ENCODE measurements at places on chromosomes 3 and 15. TPM values are rescaled to one million over a fixed set of nuclear protein-coding genes. Genes with fewer than 3 reads are reported as not detected.

DNA sequence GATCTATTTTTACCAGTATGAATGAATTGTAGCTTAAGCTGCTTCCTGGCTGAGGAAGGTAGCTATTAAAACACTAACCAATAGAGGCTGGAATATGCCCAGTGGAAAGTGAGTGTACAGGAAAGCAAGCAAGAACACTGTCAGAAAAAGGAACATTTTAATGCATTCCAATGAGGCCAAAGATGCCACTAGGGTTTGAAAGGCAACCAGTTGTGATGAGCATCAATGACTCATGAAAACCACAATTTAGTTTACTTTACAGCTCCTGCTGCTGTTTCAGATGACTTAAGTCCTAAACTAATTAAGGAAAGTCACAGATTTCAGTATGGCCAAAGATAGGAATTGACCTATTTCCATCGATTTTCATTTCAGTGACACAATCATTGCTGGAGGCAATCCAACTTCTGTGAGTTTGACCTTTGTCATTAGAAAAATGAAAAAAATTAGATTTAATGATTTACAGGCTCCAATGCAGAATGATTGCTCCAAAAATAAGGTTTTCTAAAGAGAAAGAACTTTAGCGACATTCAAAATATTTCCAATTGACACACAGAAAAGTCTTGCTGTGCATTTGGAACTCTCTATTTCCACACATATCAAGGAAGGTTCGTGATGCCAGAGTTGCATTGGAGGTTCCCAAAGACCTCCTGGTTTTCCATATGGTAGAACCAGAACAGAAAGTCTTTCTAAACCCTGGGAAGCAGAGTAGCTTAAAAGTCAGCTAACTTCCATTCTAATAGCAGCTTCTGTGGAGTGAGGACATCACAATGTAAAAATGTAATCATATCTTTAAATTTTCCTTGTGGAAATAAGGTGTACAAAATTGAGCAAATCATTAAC, 103.0 kb downstream of the SUCNR1 start:
- DNase-seq: no peak

- no peak for DNase-seq
These were observed 30.7 kb upstream of the EIF1B start for GRCh38 chr3:40278791-40279190.

GRCh38 chr3:94011233-94011711, 17.1 kb downstream of the STX19 start:
- no peak for DNase-seq

DNA sequence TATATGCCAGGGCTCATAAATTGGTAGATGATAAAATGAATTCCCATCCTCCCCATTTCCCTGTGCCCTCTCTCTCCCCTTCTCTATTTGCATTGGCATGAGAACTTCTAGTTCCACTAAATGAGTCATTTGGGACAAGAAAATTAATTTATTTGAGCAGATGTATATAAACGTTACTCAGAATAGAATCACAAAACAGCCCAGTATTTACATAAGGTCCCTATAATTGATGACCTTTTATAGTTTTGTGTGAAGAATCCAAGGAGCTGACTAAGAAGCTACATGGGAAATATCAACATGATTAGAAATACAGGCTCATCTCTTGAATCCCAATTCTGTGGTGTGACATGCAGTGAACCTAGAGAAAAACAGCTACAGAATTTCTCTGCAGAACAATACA, 617.7 kb upstream of the NR2F2 start:
- DNase-seq: no peak

DNA sequence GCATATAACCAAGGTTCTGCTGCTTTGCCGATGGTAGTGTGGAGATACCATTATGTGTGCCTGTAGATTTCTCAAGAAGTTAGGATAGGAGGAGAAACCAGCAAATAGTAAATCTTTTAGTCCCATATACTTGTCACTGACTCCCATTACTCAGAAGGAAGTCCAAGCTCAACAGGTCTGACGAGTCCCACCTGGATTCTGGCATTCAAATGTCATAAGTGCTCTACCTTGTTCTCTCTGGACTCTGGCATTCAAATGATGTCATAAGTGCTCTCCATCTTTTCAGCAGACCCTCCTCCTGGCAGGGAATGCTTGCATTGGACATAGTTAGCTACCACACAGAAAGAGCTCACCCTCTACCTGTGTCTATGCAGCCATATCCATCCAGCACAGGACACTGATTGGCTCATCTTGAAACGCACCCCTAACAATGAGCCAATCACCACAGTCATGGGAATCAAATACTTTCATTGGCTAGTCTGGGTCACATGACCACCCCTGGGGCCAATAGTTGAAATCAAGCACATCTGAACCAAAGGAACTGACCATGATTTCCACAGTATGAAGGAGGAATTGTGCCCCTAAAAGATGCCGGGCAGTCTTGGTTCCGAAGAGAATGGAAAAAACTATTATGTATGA, 205.0 kb upstream of the ADAMTS9 start:
- DNase-seq: no peak

DNA sequence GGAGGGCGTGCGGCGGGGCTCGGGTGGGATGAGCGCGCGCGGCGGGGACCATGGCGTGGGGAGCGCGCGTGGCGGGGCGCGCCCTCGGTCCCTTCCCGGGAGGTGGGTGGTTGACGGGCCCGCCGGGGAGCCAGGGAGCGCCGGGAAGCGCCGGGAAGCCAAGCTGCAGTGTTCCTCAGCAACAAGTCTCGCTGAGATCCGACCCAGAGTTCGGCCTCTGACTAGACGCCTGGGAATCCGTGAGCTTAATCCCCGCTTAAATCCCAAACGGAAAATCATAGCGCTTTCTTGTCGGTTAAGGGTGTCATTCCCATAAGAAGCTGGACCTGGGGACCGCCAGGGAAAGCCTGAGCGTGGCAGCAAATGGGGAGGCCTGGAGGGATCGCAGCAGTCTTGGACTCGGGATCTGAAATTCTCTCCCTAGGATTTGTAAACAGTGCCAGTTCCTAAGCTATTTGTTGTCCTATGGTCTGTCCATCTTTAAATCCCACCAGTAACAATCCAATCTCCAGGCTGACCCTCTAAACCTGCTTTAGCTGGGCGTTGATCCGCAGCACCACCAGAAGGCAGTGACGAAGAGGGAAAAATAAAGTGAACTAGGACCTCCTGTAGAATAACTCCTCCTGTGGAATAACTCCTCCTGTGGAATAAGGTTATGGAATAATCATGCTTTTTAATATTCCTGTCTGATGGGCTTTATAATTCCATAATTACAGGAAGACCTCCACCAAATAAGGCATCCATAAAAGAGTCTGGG, 570 bp upstream of the NEDD4 start:
- DNase-seq: peak; percentile 45

- DNase-seq: no peak
These were observed 482.6 kb upstream of the ZNF717 start for GRCh38 chr3:76267851-76268380.

DNA sequence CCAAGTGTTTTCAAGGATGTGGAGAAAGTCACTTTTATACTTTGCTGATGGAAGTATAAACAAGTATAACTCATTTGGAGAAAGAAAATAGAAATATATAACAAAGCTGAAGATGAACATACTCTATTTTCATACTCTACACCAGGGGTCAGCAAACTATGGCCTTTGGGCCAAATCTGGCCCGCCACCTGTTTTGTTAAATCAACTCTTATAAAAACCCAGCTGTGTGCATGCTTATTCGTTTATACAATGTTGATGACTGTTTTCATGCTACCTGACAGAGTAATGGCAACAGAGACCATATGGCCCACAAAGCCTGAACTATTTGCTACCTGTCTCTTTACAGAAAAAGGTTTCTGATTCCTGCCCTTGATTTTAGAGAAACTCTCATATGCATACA, 124.0 kb downstream of the NR1D2 start:
- no peak for DNase-seq

DNA sequence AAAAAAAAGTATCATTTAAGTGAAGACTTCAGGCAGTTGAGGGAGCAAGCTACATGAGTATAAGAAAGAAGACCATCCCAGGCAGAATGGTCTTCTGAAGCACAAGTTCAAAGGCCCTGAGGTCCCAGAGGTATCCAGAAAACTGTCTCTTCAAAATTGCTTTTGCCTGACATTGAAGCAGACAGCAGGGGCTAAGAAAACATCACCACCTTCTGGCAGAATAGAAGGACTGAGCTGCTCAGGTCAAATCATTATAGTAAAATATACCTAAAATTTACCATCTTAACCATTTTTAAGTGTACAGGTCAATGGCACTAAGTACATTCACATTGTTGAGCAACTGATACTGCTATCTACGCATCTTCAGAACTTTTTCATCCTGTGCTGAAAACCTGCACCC, 16.4 kb downstream of the GPR160 start:
- DNase-seq: no peak

DNA sequence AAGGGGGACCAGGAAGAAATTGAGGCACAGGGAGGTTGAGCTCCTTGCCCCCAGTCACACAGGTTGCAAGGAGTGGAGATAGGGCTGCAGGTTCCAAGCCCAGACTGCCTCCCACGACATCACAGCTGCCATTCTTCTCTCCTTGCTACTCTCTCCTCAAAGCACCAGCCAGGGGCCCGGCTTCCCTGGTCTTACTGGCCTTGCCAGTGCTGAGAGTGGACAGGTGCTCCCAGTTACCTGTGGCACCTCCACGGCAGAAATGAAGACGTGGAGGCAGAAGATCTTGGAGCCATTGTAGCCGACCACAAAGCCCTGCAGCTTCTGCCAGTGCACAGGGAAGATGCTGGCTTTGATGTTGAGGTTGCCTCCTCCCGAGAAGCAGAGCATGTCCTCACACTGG, 17.9 kb upstream of the ACAD9 start:
- no peak for DNase-seq

GRCh38 chr3:135145581-135145980, 350.5 kb downstream of the EPHB1 start:
- DNase-seq: no peak

Gene DPPA4
- total RNA-seq: 1.5 TPM

Gene MTFMT
- total RNA-seq: 8.4 TPM

Gene GOLGA8M
- total RNA-seq: 3.4 TPM

Gene MCTP2
- total RNA-seq: 14.2 TPM

Gene RPL29
- total RNA-seq: 933 TPM

Gene CISH
- 10.0 TPM for total RNA-seq

Gene ALDH1A2
- total RNA-seq: 3.9 TPM

Gene FGF7
- total RNA-seq: 44.2 TPM

Gene RBM5
- 247 TPM for total RNA-seq

Gene P2RY13
- total RNA-seq: 3.0 TPM

Gene UROC1
- total RNA-seq: not detected

Gene TMEM266
- total RNA-seq: 0.20 TPM

Gene SLITRK3
- total RNA-seq: 0.10 TPM
